ENCODE measurements at places on chromosomes 12 and 14.

- no peak for DNase-seq
Measured at GRCh38 chr14:104724407-104724980, 465 bp downstream of the ADSS1 start.

DNA sequence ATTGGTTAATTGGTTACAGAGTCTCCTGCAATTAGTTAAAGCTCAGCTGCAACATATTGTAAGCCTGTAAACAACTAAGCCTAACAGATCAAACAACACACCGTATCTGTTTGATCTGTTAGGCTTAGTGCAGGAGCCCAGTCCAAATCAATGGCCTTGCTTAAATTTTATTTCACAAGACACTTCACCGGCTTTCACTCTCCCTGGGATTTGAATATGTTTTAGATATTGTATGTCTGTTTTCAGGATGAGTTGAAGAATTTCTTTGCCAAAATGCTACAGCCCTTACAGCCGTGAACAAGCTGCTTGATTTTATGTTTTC is 5.5 kb upstream of the RNASE1 start:
- DNase-seq = no peak

DNA sequence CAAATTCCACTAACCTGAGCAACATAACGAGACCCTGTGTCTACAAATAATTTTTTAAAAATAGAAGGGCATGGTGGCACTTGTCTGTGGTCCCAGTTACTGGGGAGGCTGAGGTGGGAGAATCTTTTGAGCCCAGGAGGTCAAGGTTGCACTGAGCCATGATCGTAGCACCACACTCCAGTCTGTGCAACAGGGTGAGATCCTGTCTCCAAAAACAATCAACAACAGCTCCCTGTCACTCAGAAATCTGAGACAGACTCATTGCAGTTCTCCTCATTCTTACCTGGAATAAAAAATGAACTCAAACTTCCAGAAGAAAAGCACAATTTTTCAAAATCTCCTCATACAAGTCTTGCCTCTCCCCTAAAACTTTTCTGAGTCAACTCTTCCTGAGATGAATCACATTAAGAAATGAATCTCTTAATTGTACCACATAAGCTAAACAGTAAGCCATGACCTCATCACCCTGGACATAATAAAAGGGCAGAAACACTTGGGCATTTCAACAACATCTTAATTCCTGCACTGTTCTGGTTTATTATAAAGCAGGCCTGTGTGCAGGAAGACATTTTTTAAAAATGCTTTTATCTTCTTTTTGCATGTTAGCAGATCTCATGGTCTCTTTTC is 214.3 kb upstream of the CDKN3 start:
- no peak for DNase-seq

DNA sequence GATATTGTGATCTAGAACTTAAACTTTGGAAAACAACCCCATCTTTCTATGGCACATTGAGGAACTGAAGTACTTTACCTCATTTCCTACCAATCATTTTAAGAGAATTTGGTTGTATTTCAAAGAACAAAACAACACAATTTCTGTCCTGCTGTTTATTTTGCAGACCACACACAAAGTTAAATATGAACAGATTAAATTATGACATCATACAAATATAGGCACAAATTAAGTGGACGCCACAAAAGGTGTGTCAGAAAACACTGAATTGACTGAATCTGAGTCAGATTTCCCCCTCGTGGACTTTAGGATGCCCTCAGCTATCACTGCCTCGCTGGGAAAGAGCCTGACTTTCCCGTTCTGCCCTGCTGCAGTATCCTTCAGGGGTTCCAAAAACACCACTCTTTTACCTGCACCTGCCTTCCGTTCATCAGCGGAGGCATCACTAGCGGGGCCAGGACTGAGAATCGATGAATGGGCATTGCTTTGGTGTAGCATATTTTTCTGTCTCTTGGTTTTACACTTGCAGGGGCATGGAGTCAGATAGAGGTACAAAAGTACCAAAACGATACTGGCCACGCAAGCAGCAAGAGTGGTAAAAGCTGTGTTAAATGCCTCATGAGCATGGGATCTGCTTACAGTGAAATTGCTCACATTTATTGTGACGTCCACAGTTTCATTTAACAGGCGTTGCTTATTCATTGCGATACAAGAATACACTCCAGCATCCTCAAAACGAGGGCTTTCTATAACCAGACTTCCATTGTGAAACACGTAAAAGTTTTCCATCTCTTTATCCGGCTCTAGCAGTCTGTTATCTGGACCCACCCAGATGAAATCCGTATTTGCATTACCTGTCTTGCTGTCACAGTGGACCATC is 2.0 kb upstream of the PCED1B start:
- DNase-seq = no peak

DNA sequence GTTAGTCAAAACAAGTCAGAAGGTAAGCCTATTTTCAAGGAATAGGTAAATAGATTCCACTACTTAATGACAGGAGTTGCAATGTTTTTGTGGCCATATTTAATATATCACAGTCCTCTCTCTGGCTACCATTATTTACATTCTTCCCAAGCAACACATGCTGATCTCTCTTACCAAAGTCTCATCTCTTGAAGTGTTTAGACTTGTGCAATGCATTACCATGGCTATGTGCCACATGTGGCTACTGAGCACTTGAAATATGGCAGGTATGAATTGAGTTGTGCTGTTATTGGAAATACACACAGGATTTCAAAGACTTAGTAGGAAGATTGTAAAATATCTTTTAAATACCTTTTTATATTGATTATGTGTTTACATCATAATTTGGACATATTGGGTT is 262.4 kb upstream of the PDE3A start:
- DNase-seq = no peak

GRCh38 chr12:95837240-95838038 is 21.3 kb upstream of the SNRPF start:
- DNase-seq = no peak

- DNase-seq = no peak
Measured at GRCh38 chr14:23639891-23640523, 3.8 kb downstream of the DHRS2 start.

DNA sequence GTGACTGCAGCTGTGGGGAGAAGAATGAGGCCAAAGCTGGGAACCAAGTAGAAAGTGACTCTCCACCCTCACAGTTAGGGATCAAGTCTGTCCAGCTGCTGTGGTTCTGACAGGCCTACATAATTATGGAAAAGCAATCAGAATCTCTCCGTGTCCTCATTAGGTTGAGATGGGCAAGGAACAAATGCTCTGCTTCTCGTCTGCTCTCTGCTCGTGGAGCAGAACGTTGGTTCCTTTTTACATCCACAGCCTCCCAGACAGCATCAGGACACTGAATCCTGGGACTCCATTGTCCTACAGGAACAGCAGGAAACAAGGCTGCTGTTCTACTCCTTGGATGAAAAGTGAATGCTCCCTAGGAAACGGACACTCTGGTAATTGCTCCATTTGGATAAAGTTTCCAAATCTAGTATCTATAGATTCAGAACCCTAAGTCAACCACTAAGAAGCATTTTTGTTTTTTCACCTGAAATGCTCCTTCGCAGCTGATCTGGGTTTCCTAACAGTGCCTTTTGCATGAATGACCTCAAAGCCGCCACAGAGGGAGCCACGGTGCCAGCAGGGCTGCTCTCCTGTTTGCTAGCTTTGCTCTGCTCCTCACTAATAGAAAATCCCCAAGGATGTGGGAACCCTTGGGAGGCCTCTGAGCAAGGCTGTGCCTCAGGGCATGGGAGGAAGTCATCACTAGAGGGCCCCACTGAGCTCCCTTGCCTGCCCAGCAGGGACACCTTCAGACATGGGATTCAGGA is 102.0 kb downstream of the EGLN3 start:
- DNase-seq = no peak

DNA sequence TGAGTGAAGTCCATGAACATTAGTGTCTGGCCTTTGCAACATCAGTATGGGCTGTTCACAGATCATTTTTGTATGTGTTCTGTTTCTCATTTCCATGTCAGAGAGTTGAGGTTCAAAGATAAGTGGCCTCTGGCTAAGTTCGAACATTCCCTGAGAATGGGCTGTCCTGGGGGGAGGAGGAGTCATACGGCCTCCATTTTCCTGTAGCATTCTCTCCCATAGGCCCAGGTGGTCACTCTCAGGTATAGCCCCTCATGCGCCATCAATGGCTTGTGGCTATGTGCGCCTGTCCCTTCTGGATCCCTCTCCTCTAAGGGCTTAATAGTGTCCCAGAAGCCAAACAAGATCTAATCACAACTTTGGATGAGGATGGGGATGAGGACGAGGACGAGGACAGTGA is 165.0 kb downstream of the PAX9 start:
- DNase-seq = no peak

GRCh38 chr14:87468531-87468930 is 524.5 kb downstream of the GALC start:
- no peak for DNase-seq

DNA sequence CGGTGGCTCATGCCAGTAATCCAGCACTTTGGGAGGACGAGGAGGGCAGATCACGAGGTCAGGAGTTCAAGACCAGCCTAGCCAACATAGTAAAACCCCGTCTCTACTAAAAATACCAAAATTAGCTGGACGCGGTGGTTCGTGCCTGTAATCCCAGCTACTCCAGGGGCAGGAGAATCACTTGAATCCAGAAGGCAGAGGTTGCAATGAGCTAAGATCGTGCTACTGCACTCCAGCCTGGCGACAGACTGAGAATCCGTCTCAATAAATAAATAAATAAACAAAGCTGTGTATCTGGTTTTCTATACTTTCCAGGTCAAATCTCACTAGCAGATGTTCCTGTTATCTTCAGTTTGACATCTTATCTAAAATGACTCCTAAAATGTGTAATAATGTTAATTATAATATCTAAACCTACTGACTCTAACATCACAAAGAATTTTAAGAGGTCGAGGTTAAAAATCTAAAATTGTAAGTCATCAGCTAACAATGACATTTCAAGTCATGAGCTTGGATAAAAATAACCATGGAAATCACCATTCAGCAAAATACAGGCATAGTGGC is 2.4 kb upstream of the SRP54 start:
- DNase-seq = no peak

DNA sequence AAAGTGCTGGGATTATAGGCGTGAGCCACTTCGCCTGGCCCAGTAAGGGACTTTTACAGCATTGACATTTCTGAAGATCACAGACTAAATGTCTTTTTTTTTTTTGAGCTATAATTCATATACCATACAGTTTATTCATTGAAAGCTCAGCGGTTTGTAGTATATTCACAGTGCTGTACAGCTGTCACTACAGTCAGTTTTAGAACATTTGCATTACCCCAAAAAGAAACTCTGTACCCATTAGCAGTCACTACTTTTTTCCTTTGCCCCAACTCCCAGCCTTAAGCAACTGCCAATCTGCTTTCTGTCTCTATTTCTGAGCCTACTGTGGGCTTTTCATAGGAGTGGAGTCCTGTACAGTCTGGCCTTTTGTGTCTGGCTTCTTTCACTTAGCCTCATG is 8.2 kb downstream of the BRI3BP start:
- no peak for DNase-seq

DNA sequence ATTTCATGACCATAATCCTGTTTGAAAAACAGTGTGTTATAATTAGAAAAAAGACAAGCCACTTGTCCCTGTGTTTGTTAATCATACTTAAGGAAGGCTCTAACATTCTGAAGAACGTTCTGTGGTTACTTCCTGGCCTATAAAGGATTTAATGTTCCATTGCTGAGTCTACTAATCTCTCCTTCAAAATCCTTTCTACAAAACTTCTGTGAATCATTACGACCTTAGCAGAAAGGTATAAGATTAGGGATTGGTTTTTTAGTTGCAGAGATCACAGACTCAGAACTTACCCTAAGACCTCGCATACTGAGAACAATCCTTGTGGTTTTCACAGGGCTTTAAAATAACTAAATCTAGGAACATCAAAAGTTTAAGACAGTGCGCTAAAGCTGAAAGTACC is 48.3 kb downstream of the TMCC3 start:
- no peak for DNase-seq

- no peak for DNase-seq
Measured at GRCh38 chr12:123094349-123095077, 56.4 kb downstream of the PITPNM2 start.

DNA sequence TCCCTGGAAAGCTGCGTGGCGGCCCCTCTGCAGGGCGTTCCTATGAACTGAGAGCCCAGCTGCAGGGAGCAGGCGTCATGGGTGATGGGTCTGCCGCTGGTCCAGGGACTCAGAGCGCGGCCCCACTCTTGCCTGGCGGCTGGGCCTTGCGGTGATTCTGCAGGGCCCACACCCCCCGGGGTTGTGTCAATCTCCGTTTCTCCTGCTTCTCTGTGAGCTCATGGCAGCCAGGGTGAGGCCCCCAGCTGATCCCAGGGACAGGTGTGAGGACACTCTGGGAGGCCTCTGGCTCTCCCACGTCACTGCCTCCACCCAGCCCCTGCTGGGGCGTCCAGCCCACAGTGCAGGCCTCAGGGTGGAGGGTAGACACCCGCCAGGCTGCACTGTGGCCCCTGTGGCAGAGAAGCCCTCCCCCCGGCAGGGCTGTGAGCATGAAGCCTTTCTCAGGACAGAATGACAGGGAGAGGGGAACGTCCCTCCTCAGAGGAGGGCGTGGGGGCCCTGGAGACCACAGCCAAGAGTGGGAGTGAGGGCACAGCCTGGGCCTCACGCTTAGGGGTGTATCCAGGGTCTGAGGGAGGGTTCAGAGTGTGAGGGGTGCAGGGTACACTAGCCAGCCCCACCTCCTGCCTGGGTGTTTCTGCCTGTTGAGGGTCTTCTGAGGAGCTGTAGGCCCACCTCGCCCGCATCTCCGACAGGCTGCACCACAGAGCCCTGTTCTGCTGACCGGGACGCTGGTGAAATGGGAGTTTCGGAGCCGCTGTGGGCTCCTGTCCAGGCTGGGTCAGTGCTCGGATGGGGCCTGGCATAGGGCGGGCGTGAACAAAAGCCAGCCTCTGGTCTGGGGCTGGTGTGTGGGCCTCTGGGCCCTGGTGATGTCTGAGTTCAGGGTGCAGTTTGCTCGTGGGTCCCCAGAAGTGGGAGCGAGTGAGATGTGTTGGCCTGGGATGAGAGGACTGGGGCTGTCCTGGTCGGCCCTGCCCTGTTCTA is 26.7 kb upstream of the CRIP2 start:
- no peak for DNase-seq

DNA sequence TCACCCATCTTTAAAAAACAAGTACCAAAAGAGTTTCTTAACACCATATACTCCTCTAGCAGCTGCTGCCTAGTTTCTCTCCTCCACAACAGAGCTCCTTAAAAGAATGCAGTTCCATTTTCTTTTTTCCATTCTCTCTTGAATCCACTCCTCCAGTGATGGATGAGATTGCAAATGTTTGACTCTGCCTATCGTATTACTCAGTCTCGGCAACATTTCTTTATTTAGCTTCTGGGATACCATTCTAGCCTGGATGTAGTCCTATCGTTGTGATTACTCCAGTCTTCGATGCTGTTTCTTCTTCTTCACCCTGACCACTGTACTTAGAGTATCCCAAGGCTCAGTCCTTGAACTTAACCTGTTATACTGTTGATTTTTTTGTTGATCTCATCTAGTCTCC is 30.8 kb downstream of the CAND1 start:
- no peak for DNase-seq

GRCh38 chr12:129312048-129312447 is 458.8 kb downstream of the GLT1D1 start:
- no peak for DNase-seq

GRCh38 chr14:33393895-33394368 is 455.3 kb downstream of the NPAS3 start:
- DNase-seq = no peak

Measured in activated CD4-positive, CD25-positive, alpha-beta regulatory T cell treated with anti-CD3 and anti-CD28 coated beads, Interleukin-2, amount 50 U/mL, for 72 hours (primary cell).